Kasumi-1 (cell line): ENCODE measurements at places on chromosomes 4 and X.

DNA sequence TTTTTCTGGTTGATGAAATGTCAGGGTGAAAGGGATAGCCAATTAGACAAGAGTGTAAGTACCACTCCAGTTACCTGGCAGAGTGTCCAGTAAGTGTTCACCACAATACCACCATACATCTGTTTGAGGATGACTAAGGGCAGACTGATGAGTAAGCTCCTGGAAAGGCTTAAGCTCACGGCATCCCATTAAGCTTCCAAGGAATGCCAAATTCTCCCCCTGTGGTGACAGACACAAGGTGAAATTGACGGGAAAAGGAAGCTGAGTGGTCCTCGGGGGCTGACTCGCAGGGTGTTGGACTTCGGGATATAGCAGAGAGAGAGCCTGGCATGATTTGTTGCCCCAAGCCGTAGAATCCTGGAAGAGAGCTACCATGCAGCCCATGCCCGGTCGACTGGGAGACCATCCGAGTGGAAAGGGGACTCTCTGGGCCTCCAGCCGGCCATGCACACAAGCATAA lies 7.6 kb upstream of the BST1 start:
- no peak for DNase-seq

DNA sequence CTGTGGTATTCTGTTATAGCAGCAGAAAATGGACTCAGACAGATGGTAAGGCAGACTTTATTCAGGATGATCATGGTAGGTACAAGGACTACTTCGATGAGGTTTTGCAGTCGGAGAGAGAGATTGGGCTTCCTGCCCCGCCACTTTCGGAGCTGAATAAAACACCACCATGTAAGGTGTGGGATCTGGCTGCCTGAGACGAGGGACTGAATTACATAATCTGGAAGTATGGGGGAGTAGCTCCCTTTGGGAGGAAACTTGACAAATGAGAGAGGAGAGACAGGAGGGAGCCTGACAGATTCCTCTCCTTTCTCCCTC lies 255.5 kb upstream of the GATB start:
- DNase-seq: no peak

DNA sequence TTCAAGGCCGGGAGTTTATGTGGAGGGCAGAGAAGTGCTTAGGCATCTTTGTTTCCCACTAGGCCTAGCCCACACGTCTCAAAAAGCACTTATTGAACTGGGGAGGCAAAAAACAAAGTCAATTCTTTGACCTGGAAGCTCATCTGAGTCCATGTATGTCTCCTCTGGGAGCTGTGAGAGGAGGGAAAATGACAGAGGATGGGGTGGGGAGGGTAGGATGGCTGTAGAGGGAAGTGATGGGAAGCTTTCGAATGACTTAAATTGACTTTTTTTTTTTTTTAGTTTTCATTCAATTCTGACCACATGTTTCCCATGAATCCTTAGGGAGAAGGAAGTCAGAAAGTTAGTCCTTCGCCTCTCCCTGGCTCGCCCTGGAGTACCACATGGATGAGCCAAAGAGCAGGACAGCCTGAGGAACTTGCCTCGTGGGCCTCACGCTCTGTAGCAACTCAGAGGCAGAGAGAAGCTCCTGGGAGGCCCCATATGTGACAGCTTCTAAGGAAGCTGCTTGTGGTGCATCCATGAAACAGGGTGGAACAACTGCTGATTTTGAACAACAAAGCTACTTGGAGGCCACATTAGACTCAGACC lies 45.0 kb downstream of the NHSL2 start:
- no peak for DNase-seq

GRCh38 chr4:8437281-8437680 lies 3.2 kb downstream of the ACOX3 start:
- no peak for DNase-seq

DNA sequence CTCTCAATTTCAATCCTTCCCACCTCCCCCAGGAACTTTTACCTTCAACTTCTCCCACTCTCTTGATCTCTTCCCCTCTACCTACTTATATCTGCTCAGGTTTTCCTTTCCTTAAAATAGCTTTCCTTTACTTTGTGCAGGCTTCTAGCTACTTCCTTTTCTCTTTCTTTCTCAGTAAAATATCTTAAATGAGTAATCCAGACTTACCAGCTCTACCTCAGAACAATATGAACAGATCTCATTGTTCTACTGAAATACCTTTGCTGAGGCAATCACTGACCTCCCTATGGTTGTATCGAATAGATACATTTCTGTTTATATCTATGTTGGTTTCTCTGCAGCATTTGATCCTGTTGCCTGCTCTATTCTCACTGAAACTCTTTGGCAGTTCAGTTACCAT lies 86.7 kb upstream of the WDR44 start:
- no peak for DNase-seq

DNA sequence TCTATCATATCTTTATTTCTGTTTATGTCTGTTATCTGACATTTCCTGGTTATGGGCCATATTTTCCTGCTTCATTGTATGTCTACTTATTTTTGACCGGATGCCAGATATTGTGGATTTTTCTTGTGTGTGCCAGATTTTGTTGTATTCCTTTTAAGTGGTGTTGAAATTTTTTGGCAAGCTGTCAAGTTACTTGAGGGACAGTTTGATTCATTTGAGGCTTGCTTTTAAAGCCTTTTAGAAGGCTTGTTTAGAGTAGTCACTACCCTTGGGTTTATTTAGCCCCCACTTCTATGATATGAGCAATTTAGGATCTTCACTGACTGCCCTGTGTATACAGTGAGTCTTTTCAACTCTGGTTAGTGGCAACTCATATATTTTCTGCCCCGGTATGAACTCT lies 29.2 kb upstream of the NPY2R start:
- no peak for DNase-seq

- DNase-seq: no peak
These were observed 27.2 kb upstream of the TNIP3 start for GRCh38 chr4:121191361-121191760.

DNA sequence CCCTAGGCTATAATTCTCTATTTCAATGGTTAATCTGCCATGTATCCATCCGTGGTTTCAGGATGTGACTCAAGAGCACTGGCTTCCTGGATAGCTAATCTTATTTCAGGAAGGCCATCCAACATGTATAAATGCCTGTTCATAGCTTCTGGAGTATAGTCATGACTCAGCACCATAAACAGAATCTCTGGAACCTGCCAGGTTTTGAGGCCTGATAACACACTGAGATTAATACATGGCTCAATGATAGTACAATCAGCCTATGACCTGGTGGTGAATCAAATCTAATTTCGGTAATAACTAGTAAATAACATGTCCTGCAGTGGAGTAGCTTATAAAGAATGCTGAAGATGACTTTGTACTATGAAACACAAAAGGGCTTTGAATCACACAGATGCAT lies 5.7 kb upstream of the IL13RA2 start:
- DNase-seq: no peak

- no peak for DNase-seq
These were observed 29.4 kb upstream of the CENPU start for GRCh38 chr4:184763150-184763780.

GRCh38 chrX:154472685-154473632 lies 6.1 kb downstream of the LAGE3 start:
- DNase-seq: no peak

GRCh38 chr4:117986321-117986720 lies 48.0 kb upstream of the NDST3 start:
- DNase-seq: no peak
